Stimulated activated CD4-positive, alpha-beta T cell treated with anti-CD3 and anti-CD28 coated beads, Interleukin-1b, Interleukin-23, amount 100 ng/mL, for 1 hour (primary cell): ENCODE measurements at places on chromosomes 2 and 18.

GRCh38 chr2:238306672-238306998, 13.7 kb upstream of the TRAF3IP1 start:
- no peak for DNase-seq

DNA sequence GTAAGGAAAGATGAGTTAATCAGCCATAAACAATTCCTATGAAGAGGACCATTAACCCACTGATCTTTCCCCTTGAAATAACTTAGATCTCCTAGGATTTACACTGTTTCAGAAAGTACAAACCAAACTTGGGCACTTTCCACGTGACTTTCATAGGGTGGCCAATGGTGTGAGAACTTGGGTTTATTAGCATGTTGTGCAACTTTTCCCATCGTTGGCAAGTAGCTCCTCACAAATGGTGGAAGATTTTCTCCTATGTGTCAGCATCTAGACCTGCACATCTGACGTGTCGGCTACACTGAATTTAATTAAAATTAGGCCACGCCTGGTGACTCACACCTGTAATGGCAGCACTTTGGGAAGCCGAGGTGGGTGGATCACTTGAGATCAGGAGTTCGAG, 116.3 kb downstream of the GALNT1 start:
- no peak for DNase-seq

- DNase-seq, result no peak
These were observed 41.2 kb downstream of the AGFG1 start for GRCh38 chr2:227513113-227513512.

DNA sequence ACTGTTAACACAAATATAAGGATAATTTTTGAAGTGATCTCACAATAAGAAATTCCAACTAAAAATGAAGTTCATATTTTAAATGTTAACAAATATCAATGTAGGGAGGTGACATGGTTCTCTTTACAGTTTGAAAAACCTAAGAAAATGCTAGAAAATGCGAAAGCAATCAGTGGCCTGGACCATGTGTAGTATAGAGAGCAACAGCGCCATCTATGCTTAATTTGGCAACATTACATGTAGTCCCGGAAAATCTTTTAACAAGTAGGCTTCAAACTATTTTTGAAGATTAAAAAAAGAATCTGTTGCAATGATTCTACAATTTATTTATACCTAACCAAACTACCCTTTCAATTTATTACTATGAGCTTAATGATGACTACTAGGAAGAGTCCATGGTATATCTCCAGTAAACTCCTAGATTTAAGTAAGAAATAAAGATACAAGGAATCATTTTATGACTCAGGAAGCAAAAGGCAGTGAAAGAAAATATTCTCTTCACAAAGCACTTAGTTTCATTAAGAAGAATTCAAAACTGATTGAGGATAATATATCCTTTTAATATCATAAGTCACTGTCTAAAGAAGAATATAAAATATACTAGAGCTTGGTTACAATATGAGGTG, 33.3 kb downstream of the NDUFA10 start:
- DNase-seq, result no peak

DNA sequence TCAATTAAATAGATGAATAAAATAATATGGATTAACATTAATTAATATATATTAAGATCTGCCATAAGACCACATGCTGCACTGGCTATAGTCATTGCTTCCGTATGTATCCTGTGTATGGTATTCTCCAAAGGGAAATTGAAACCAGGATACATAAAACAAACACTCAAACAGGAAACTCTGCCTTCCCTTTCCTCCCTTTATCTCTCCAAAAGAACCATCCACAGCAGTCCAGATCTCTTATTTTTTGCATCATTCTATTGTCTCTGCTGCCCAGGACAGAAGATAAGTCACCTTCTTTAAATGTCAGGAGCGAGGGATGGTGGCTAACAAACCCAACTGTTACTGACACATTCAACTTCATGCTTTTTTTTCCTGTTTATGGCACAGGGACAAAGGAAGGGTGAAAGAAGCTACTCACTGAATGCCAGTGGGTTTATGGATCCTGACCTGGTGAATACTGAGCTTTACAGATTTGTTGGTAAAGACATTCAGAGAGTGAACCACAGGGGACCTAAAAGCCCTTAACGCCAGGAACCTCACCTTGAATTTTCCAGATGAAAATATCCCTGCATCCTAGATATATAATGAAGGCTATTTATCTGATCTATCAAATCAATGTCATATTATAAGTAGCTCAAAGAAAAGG, 67.5 kb downstream of the CSRNP3 start:
- DNase-seq, result no peak

DNA sequence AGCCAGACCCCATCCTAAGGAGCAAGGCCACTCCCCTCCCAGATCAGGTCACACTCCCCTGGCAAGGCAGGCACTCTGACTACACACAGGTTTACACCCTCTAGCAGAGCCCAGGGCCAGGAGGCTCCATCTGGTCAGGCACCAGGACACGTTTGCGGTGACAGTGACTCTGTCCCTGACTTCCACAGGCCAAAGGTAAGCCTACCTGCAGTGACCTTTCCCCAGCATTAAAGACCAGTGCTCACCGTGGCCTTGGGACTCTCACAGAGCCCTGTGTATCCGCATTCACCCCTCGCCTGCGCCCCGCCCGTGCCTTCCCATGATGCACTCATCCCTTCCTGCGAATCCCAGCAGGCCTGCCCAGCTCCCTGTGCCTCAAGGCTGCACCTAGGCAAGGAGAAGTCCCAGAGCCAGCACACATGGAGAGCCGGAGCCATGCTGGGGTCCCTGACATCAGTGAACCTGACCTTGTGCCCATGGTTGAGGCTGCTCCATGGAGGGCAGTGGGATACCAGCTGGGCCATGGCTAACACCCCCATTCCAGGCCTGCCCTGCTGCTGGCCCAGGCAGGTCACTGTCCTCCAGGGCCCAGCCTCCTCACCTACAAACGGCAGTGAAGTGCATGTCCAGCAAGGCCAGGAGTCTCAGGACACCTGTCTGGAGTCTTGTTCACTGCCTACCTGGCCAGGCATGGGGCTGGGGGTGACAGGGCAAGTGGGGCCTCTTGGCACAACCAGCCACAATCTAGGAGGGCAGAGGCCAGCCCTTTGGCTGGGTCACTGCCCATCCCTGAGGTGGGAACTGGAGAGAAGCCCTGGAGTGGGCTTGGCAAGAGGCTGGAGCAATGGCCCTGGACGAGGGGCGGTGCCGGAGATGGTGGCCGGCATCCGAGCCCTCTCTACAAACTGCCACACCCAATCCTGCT, 3.0 kb downstream of the NEURL3 start:
- DNase-seq, result no peak

GRCh38 chr2:122179492-122180165, 424.2 kb downstream of the TSN start:
- no peak for DNase-seq

DNA sequence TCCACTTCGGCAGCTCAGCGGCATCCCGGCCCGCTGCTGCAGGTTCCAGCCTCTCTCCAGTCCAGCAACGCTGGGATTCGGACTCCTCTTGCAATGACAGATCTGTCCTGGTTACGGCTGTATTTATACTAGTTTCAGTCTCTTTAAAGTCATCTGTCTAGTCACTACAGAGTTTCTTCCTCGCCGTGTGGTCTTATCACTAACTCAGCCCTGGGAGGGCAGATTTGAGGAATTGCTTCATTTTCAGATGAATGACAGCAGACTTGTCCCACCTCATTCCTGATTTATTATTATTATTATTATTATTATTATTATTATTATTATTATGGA, 2.2 kb downstream of the KLHL29 start:
- DNase-seq, result no peak

DNA sequence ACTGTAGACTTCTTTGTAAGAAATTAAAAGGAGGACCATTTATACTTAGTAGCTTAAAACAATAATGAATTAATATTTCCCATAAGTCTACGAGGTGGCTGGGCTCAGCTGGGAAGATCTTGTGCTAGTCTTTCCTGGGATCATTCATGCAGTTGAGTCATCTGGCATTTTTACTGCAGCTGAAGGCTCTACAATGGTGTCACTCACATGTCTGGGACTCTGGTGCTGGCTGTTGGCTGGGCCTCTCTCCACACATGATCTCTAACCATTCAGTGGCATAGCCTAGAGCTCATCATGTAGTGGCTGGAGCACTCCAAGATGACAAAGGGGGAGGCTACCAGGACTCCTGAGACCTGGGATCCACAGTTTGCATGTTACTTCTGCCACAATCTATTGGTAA, 35.5 kb downstream of the CLASP1 start:
- DNase-seq, result no peak

DNA sequence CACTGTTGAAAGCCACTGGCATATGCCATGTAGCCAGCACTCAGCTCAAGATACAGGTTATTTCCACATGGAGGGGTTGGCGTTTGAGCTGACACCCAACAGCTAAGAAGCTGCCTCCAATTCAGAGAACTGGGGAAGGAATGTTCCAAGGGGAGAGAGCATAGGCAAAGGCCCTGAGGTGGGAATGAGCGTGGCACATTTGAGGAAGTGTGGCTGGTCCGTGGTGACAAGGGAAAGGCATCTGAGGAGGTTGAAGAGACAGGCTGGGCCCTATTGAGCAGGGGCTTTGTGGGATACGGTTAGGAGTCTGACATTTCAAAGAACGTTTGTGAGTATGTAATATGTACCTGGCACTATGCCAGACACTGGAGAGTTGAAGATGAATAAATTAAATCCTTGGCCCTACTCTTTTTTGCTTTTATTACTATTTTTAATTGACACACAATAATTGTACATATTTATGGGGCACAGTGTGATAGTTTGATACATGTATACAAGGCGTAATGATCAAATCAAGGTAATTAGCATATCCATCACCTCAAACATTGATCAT, 27.6 kb upstream of the TMBIM1 start:
- no peak for DNase-seq

GRCh38 chr18:56652802-56653201, 1.6 kb downstream of the WDR7 start:
- no peak for DNase-seq

GRCh38 chr2:241968417-241968816, 98.9 kb downstream of the RTP5 start:
- no peak for DNase-seq

DNA sequence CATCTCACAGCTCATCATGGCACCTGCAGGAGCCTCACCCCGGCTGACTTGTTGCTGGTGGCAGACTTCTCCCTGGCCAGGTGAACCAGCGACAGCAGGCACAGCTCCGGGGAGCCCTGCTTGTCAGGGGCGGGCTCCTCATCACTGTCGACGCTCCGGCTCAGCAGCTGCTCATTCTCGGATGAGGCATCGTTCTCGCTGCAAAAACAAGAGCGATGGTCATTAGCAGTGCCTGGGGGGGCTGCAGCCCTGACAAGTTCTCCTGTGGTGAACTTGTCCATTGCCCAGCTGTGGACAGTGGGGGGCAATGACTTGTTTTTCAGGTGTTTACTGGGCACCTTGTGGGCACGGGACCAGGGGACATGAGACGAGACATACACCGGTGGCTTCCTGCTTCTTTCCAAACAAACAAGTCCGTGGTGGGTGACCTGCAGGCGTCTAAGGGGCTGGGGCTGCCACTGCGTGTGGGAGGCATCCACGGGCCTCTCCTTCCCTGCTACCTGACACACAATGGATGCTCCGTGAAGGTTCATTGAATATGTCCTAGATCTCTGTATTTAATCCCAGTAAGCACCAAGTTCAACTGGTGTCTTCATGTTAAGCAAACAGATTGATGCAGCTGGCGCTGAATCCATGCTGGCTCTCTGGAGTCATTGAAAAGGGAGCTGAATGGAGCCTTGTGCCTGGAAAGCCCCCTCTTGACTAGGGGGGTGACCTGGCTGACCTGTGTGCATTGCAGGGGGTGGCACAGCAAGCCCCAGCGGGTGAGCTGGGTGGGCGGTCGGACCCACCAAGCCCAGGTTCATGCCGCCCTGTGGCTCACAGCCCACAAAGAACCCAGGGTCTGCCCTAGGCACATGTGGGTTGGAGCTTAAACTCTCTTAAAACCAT, 81.0 kb downstream of the EDAR start:
- DNase-seq, result no peak

GRCh38 chr2:162277381-162277780, 34.1 kb upstream of the FAP start:
- DNase-seq, result no peak

DNA sequence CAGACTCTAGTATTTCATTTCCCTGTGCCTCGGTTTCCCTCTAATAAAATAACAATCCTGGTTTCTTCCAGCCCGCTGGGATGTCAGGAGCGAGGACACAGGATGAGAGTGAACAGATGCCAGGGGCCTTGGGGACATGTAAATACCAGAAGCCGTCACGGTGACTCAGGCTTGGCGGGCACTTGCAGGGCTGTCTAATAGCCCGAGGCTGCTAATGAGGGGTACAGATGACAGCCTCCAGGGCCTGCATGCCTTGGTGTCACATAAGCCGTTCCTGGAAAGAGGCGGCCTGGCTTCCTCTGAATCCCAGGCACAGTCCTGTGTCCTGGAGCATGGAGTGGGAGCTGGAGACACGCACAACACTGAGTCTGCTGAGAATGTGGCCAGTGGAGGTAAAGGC, 28.2 kb downstream of the HS1BP3 start:
- DNase-seq, result no peak

GRCh38 chr2:134683561-134684112, 35.2 kb downstream of the TMEM163 start:
- DNase-seq, result no peak

DNA sequence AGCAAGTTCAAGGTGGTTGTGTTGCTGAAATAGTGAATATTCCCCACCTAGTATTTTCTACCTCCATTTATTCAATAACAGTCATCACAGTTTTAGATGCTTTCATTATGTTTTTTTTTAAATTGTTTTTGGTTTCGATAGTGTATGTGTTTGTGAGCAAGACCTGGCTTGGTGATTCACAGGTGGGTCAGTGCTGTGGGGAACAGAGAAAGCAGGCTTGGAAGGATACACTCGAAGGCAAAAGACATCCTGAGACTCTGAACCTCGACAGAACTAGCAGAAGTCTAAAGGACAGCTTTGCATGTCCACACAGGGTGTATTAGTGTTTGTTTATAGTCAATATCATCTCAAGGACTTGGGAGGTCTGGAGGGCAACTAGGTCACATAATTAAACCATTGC, 551.5 kb downstream of the RIT2 start:
- no peak for DNase-seq

DNA sequence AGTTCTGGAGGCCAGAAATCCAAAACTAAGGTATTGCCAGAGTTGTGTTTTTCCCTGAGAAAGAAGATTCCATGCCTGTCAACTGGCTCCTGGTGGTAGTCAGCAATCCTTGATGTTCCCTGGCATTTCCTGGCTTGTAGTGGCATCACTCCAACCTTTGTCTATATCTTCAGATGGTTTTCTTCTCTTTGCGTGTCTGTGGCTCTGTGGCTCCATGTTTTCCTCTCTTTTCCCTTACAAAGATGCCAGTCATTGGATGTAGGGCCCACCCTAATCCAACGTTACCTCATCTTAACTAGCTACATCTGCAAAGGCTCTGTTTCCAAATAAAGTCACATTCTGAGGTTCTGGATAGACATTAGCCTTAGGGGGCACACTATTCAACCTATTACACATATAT, 41.8 kb downstream of the SLC14A1 start:
- no peak for DNase-seq

DNA sequence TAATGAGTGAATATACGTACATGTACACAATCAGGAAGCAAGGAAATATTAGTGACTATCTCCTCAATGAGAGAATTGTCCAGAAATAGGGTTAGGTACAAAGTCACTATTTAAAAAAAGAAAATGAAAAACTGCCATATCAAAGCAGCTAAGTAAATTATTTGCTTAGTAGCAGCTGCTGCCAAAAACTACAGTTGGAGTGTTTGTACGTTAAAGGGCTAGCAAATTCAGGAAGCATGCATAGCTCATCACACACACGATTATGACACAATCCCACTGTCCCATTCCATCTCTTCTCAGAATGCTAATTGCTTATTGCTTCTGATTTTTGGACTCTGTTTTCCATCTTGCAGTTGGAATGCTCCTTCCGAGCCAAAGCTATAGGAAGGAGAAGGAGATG, 2012.5 kb upstream of the LRRTM1 start:
- no peak for DNase-seq

- DNase-seq, result no peak
These were observed 30.2 kb downstream of the DIS3L2 start for GRCh38 chr2:231991664-231992063.
